Foreskin keratinocyte (primary cell): ENCODE measurements at places on chromosomes 16 and 17.

DNA sequence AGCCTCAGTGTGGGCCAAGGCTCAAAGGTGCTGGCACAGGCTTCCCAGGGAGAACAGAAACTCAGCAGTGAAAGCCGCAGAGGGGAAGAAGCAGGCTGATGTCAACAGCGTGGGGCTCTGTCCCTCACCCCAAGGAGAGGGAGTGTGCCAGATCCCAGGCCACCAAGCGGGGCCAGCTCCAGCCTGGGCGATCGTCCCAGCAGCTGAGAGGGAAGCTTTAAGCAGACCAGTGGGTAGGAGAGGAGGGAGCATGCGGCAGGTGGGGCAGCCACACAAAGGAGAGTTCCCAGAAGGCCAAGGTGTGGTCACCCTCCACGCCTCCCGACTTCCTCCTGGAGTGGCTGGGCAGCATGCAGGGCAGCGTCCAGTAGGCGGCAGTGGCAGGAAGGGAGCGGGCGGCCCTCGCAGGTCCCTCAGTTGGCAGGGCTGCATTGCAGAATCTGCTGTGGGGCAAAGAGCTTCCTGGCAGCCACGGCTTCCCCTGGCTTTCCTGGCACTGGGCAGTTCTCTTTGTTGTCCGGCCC is 6.0 kb downstream of the SYNGR2 start:
- DNase-seq: no peak

DNA sequence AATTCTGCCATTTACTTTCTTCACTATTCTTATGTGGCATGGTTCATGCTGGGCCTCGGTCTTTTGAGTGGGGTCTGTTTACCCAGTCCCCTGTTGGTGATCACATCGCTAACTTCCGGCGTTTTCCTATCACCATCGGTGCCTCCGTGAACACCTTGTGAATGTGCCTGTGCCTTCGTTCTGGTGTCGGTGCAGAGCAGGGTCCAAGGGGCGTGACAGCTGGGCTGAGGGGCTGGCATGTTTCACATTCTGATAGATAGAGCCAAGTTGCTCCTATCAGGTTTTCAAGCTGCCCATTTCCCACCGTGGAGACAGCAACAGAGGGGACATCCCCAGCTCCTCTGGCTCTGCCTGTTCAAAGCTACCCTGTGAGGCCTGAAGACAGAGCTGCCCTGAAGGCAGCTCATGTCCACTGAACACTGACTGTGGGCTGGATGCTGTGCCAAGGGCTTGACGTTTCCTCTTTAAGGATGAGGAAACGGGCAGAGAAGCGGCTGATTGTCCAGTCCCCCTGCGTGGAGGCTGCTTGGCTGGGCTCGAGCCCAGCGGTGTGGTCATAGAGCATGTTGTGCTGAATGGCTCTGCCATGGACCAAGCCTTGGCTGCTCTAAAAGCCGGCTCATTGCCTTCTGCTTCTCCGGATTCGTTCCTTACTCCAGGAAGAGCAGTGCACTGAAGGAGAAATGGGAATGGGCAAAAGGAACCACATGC is 17.0 kb downstream of the DHODH start:
- DNase-seq: no peak

- DNase-seq: no peak
Measured at GRCh38 chr16:2056681-2057407, 9.1 kb downstream of the TSC2 start.

DNA sequence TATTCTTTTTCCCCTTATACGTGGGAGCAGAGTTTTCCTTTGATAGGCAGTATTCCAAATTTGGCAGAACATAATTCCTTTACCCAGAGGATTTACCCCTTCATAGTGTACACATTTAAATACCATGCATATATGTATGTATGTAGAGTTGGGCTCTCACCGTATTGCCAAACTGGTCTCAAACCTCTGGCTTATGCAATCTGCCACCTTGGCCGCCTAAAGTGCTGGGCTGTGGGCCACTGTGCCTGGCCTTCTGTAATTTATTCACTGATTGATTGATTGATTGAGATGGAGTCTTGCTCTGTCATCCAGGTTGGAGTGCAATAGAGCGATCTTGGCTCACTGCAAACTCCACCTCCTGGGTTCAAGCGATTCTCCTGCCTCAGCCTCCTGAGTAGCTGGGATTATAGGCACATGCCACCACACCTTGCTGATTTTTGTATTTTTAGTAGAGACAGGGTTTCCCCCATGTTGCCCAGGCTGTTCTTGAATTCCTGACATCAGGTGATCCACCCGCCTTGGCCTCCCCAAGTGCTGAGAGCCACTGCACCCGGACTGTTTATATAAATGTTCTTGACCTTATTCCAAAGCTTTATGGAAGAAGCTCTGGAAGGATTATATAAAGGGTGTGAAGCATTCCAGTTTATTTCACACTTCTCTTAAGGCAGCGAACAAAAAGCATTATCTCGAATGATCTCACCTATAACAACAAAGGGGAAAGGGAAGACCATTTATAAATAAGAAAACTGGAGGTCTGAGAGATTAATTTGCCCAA is 14.9 kb downstream of the GLG1 start:
- DNase-seq: no peak

DNA sequence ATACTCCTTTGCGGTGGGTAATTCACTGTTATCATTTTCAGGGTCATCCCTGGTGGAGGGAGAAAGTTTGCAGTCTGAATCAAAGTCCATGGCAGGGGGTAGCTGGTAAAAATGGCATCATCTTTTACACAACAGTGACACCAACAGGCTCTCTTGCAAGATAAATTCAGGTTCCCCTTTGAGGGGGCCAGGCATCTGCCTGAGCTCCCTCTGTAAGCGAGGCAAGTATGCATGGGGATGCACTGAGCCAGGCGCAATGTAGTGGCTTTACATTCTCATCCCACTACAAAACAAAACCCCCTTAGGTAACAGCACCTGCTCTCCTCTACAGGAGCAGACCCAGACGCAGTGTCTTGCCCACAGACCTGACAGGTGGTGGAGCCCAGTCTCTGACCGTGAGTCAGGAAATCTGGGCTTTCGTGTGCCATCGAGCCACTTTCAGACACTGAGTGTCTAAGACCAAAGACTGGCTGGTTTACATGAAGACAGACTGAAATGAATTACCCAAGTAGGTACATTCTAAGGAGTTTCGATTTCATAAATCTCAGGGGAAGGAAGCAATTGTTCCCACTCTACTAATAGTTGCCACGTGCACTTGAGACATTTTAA is 17.7 kb downstream of the LITAFD start:
- no peak for DNase-seq

- no peak for DNase-seq
Measured at GRCh38 chr16:245105-245504, 10.5 kb downstream of the FAM234A start.

- peak; percentile 11 for DNase-seq
Measured at GRCh38 chr17:37239690-37240334, 136.0 kb upstream of the C17orf78 start.

GRCh38 chr16:27906883-27907282 is 156.6 kb downstream of the GSG1L start:
- no peak for DNase-seq

GRCh38 chr16:82011199-82011641 is at the start of gene SDR42E1:
SDR42E1 (minus strand) TSS chr16:82011470; CDS start chr16:82000858, 10,612 bp downstream.
- DNase-seq: peak; percentile 60

DNA sequence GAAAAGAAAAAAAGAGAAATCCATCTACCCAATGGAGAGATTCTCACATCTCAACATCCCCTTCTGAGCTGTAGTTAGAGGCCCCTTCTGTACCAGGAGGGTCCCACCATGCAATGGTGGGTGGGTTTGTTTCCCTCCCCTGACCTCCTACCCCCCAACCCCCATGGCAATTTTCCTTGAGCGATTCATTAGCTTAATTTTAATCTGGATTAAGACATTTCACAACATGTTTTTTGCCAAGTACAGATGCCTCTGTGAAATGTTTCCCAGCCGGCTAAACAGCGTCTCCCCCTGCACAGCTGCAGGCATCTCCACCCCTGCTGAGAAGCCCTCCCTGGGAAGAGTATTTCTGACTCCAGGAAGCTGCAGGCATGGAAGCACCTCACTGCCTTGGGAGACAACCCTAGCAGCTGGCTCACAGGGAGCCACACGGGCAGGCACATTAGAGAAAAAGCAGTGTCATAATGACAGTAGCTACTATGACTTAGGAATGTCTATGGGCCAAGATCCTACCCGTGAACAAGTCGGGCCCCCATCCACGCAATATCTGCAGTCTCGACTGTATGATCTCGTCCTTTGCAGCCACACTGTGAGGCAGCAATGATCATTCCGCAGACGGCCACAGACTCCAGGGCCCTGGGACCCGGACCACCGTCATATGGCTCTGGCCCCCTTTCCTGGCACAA is 117.3 kb downstream of the ADCY9 start:
- DNase-seq: no peak

- DNase-seq: no peak
Measured at GRCh38 chr16:59021751-59022150, 287.6 kb upstream of the GOT2 start.

- DNase-seq: no peak
Measured at GRCh38 chr17:75241502-75241901, 19.9 kb downstream of the GGA3 start.
